ENCODE measurements at places on chromosomes 12 and 14. TPM values are rescaled to one million over a fixed set of nuclear protein-coding genes. Genes with fewer than 3 reads are reported as not detected.

ACOT6 gene
- total RNA-seq: not detected

SOAT2 gene
- not detected for total RNA-seq

SLCO1C1 gene
- 3.7 TPM for total RNA-seq

KRT71 gene
- total RNA-seq: not detected

HOTAIR gene
- not detected for total RNA-seq

CCDC177 gene
- total RNA-seq: not detected

HOXC13 gene
- not detected for total RNA-seq

GYS2 gene
- not detected for total RNA-seq

PZP gene
- 0.68 TPM for total RNA-seq

CDKN3 gene
- total RNA-seq: 6.9 TPM

RERG gene
- total RNA-seq: 7.0 TPM

OTOGL gene
- 8.4 TPM for total RNA-seq

ACAD10 gene
- total RNA-seq: 17.7 TPM

TAS2R14 gene
- 0.88 TPM for total RNA-seq

FAR2 gene
- 6.2 TPM for total RNA-seq

EXOC3L4 gene
- total RNA-seq: 0.92 TPM

SERPINA10 gene
- not detected for total RNA-seq

PLD4 gene
- 0.24 TPM for total RNA-seq

AMHR2 gene
- total RNA-seq: 0.34 TPM

FOXN4 gene
- not detected for total RNA-seq

NXPH4 gene
- 2.1 TPM for total RNA-seq

TAS2R20 gene
- total RNA-seq: 0.94 TPM

SIX1 gene
- 0.77 TPM for total RNA-seq

EIF5 gene
- total RNA-seq: 246 TPM

Data from left cardiac atrium (tissue), 4 donors.